Right renal pelvis (tissue), 4 donors: ENCODE measurements at places on chromosomes 1 and 21.

DNA sequence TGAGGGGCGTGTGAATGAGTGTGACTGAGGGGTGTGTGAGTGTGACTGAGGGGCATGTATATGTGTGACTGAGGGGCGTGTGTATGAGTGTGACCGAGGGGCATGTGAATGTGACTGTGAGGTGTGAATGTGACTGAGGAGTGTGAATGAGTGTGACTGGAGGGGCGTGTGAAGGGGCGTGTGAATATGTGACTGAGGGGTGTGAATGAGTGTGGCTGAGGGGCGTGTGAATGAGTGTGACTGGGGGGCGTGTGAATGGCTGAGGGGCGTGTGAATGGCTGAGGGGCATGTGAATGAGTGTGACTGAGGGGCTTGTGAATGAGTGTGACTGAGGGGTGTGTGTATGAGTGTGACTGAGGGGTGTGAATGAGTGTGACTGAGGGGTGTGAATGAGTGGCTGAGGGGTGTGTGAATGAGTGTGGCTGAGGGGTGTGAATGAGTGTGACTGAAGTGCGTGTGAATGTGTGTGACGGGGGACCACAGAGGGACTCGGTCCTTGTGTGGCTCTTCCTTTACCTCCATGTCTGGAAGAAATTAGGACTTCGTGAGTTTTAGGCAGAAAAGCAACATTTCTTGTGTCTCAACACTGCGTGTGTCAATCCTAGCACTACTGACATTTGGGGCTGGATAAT lies 105.8 kb downstream of the GLIS1 start:
- no peak for DNase-seq

DNA sequence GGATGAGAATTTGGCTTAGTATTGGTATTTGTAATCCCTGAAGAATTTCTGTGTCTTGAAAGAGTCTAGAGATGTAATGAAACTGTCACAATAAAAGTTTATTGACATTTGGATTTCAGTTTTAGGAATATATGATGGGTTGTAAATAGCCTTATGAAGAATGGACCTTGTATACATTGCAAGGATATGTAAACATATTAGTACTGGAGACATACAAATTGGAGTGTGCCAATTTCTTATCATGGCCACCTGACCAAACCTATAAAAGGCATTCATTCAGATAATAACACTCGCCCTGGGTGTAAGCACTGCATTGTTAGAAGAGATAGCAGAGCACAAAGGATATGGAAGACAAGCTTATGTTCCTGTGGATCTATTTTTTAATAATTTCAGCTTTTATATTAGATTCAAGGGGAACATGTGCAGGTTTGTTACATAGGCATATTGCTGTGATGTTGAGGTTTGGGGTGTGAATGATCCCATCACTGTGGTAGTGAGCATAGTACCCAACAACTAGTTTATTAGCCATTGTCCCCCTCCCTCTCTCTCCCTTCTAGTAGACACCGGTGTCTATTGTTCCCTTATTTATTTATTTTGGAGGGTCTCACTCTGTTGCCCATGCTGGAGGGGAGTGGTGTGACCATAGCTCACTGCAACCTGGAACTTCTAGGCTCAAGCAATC lies 8.6 kb downstream of the S1PR1 start:
- DNase-seq, result no peak

GRCh38 chr1:198841477-198841876 lies 202.6 kb downstream of the PTPRC start:
- DNase-seq, result no peak

GRCh38 chr1:87612956-87613355 lies 284.3 kb downstream of the LMO4 start:
- DNase-seq, result no peak

GRCh38 chr1:31122741-31123140 lies 57.2 kb upstream of the PUM1 start:
- no peak for DNase-seq

DNA sequence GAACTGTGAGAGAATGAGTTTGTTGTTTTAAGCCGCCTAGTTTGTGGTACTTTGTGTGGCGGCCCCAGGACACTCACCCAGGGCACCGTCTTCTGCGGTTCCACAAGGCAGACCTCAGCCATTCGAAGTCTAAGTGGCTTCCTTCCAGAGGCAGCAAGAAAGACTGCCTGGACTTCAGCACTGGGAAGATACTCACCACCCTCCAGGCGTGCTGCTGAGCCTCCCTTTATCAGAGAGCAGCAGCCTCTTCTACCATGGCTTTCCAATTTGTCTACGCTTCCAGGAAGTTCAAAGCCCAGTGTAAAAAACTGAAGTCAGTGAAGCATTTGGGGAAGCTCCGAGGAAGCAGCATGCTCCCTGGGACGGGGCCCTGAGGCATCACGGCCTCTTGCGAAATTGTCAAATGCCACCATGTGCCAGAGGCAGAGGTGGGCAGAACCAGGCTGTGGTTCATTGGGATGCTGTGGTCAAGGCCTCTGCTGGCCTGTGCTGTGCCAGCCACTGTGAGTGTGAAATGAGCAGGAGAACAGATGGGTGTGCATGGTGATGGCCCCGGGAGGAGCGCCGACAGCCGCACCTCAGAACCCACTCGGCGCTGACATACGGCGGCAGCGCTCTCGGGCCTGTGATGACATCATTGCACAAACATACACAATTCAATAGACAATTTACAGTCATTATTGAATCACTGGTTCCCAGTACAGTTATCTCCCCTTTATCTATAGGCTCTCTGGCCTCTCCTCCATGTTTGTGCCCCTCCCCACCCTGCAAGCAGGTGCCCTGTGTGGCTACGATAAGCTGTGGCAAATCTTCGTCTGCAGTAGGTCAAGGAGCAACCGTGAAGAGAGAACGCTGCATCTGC lies 110.4 kb downstream of the PDE9A start:
- no peak for DNase-seq
